ENCODE measurements at places on chromosomes 1 and 21. TPM values are rescaled to one million over a fixed set of nuclear protein-coding genes. Genes with fewer than 3 reads are reported as not detected.

DNA sequence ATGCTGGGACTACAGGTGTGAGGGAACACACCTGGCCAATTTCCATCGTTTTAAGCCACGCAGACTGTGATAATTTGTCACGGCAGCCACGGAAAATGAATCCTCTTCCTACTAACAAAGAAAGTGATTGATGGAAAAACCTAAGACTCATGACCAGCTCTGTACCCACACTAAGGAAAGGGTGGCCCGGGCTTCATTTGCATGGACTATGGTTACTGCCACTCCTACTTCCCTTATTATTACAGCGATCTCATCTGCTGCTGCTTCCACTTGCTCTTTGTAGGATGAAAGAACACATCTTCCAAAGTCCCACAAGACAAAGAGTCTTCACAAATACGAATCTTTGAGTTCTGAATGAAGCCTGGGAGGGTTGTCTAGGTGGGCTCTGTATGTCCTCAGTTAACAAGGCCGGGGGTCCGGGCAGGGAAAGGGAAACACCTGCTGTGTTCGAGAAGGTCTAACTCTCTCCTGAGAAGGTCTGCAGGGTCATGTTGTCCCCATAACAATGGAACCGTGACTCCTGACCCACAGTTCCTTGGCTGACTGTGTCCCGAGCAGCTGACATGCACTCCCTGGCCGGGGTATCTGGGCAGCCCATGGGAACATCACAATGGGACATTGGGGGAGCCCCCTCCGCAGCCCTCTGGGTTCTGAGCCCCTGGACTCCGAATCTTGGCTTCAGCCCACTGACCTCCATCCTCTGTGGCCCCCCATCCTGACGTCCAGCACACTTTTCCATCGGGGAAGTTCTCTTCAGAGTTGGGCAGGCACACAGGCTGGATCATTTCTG lies 13.3 kb upstream of the TFF1 start:
- DNase-seq, result no peak

DNA sequence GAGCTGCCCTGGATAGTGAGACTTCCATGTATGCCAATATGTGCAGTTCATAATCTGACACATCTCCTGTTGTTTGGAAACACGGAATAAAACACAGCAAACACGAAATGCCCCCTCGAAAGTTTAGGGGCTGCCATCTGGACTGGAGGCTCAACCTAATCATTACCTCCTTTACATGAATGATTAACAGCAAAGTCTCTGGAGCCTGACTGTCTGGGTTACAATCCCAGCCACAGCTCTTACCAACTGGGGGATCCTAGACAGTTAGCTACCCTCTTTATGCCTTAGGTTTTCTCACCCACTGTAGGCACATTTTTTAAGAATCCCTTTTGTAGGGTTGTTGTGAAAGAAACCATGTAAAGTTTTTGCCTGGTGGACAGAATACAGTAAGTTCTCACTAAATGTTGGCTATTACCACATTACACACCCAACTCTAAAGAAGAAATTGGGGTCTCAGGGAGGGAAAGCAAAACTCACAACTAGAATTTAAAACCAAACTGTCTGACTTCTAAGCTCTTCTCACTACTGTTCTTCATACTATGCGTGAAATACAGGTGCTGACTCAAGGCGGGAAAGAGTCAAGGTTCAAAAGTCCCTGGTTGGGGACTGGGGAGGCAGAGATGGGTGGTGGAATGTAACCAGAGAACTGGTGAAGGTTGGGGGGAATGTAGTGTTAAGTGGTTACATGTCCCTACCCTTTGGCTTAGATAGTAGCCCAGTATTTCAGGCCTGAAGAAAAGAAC lies 24.2 kb downstream of the CYP4A22 start:
- DNase-seq, result no peak

LAMB3 gene
- total RNA-seq, result 2.5 TPM

DNA sequence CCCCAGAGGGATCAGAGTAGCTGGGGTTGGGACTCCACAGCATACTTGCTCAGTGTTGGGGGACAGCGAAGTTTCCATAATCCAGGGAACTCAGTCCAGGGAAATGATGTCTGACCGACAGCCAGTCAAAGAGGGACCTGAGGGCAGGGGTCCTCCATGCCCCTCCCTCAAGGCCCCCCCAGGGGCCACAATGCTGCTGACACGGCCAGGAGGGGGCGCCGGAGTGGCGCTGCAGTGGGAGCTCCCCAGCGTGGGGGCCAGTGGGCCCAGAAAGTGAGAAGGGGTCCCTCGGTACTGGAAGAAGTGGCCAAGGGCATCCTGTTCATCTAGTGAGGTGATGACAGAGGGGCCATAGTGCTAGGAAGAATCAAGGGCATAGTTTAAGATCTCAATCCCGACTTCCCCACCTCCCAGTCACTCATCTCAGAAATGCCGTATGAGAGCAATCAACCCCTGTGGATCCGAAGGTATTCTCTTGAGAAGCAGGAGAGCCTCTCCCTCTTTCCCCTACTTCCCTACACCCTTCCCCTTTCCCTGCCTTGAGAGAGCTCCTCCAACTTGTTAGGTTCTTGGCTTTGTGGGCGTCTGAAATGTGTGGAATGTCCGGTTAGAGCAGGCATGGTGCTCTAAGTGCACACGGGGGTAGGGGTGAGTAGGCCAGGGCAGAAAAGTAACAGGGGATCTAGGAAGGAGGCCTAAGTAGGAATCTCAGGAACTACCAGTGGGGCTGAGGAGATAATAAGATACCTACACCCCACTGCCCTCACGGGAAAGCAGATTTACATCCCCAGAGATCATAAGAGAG lies 4.1 kb downstream of the NUDT17 start:
- no peak for DNase-seq

DLGAP3 gene
- 0.50 TPM for total RNA-seq

DNA sequence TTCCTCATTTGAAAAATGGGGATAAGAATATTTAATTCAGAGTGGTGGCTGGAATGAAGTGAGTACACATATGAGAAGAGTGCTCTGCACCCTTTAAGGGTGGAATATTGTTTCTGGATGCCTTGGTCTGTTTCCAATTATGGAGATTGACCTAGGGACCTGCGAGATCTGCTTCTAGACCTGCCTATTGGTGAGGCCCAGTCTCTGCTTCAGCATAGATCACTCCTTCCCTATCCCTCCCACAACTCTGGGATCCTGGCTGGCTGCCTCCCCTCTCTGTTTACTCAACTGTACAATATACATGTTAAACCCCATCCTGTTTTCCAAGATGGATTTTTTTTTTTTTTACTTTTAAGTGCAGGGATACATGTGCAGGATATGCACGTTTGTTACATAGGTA lies 6.4 kb upstream of the LDLRAD1 start:
- no peak for DNase-seq

DNA sequence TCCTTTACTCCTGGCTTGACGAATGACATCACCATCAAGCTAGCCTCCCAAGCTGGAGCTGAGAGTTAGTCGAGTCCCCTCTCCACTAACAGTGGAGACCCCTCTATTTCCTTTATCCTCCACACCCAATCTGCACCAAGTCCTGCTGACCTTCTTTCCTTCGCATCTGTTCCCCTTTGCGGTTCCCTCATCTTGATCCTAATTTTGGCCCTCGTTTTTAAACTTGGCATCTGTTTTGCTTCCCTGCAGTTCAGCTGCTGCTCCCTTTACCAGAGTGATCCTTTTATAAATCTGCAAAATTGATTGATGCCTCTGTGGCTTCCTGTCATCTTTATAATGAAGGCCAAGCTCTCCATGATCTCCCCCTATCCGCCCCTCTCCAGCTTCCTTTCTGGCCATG lies 49.0 kb upstream of the TSPAN2 start:
- DNase-seq, result no peak

MIS18A gene
- 29.3 TPM for total RNA-seq

GRCh38 chr1:205978676-205979075 lies 24.5 kb downstream of the RAB7B start:
- no peak for DNase-seq

RIPPLY3 gene
- total RNA-seq, result not detected

DNA sequence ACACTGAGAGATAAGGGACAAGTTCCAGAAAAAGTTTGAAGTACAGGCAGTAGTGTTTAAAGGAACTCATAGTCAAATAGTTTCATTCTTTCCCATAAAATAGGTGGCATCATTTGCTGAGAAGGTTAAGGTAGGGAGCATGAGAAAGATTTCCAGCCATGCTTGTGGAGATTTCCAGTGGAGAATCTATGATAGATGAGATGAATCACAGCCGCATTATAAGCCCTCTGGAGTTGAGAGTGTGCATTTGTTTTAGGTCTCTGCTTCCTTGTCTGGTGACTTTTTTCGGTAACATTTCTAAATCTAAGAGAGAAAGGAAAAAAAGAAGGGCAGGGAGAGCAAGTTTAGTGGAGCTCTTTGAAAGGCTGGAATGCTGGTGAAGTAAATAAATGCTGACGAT lies 108.7 kb downstream of the DISP1 start:
- no peak for DNase-seq

DNA sequence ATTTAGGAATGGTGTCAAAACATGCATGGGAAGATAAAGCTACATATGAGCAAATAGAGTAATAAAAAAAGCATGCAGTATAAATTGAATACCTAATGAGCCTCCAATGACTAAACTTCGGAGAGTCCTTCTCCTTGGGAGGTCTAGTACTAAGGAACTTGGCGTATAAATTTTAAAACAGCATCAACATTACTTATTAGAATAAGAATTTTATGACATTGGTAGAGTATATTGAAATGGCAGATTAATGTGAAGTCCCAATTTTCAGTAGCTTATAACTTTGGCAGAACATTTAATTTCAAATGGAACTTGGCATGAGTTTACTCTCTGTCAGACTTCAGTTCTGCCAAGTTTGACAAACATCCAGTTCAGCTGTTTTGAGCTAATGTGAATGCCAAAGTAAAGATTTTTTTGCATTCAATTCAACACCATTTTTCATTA lies 104.7 kb upstream of the RGS18 start:
- DNase-seq, result no peak

DNA sequence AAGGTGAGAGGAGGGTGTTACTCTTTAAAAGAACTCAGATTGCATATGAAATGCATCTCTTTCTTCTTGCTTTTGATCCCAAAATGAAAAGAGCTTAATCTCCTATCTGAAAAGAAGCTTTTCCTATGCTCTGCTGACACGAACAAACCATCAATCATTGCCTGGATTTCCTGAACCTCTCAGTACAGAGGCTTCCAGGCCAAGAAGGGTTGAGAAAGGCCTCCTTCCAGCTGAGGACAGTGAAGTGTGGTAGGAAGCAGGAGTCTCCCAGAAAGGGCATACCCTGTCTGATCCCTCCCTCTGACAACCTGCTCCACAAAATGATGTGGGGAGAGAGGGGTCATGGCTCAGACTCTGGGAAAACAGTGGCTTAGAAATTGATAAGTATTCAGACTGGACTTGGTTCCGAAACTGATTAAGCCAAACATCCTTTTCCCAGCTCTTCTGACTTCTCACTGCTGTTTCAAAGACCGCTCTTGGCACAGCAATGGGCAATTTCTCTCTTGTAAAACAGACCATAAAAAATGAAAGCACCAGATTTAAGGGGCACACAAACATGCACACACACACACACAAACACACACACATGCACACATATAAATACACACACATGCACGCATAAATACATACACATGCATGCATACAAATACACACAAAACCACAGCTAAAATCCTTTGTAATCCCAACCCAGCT lies 310.3 kb downstream of the SIPA1L2 start:
- no peak for DNase-seq

DNA sequence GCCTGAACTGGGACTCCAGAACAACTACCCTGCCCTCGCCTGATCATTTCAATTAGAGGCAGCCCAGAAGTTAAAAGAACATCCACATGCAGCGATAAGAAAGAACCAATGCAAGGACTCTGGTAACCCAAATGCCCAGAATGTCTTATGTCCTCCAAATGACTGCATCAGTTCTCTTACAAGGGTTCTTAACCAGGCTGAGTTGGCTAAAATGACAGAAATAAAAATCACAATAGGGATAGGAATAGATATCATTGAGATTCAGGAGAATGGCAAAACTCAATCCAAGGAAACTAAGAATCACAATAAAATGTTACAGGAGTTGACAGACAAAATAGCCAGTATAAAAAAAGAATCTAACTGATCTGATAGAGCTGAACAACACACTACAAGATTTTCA lies 80.1 kb upstream of the PTGFR start:
- DNase-seq, result no peak

DNA sequence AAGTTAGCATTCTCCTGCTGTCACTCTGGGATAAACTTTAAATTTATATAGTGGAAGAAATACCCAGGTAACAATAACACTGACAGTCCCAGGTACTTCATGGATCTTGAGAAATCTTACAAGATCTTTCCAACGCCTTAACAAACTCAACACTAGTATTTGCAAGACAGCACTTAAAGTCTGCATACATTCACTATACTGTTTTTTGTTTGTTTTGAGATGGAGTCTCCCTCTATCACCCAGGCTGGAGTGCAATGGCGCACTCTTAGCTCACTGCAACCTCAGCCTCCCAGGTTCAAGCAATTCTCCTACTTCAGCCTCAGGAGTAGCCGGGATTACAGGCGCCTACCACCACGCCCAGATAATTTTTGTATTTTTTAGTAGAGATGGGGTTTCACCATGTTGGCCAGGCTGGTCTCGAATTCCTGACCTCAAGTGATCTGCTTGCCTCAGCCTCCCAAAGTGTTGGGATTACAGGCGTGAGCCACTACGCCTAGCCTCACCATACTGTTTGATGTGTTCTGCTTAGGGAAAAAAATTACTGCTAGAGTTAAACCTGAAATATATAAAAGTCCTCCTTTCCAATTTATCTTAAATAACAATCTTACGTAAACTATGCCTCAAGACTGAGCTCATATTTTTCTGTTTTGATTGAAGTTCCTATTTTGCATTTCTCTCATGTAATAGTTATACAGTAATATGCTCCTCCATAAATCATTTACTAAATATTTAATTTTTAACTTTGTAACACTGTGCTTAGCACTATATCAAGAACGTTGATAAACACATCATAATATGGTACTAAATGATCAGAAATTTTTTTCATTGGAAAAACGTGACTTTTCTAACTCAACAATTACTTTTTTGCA lies 17.5 kb downstream of the EYA3 start:
- DNase-seq, result no peak

- no peak for DNase-seq
Observed at GRCh38 chr1:201742476-201742875, 86.5 kb upstream of the IPO9 start.

DNA sequence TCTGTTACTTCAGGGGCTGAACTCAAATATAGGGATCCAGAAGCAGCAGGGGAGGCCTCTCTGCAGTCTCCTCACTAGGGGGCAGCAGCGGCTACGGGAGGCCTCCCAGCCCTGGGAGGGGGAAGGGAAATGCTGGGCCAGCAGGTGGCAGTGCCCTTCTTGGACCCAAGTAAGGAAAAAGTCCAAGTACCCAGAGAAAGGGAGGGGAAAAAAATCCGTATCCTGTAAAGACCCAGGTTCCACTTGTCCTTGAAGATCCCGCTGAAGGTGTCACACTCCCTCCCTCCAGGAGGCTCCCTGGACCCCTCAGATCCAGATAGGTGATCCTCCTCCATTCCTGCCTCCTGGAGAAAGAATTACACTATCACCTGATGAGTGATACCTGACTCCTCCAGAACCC lies 14.1 kb upstream of the NUAK2 start:
- DNase-seq, result peak; percentile 84

CACNA1S gene
- not detected for total RNA-seq

GRCh38 chr1:226424221-226425003 lies 16.5 kb upstream of the PARP1 start:
- DNase-seq, result no peak
